Activated T-helper 17 cell treated with anti-CD3 and anti-CD28 coated beads, Interleukin-2, amount 50 U/mL, for 72 hours (primary cell): ENCODE measurements at places on chromosomes 5 and 9. TPM values are rescaled to one million over a fixed set of nuclear protein-coding genes. Genes with fewer than 3 reads are reported as not detected.
A peak's percentile ranks its signal among the peaks of the same experiment; 100 is the strongest.

- no peak for ATAC-seq
These were observed 227.1 kb upstream of the TRIM32 start for GRCh38 chr9:116460026-116460425.

- ATAC-seq = no peak
These were observed 312.8 kb downstream of the SEMA5A start for GRCh38 chr5:9233035-9233434.

- ATAC-seq = peak; percentile 83
These were observed 7.0 kb downstream of the NOTCH1 start for GRCh38 chr9:136538599-136539426.

DNA sequence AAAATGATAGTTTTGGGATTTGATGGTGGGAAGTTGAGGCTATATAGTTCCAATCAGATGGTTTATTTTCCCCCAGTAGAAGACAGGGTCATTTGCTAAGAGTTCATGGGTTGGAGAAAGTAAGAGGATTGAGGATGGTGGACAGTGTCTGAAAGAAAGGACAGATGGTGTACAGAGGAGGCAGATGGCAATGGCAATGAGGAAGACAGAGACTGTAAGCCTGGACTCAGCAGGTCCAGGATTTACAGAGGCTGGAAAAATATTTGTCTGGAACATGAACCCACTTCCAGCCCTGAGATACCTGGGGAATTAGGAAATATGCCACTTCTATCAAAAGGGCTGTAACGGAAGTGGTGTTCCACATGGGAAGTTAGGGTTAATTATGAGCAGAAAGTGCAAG lies 84.5 kb downstream of the PCSK1 start:
- ATAC-seq = no peak

Gene PHF24
- not detected for total RNA-seq
